ENCODE measurements at places on chromosomes 11 and 22.

DNA sequence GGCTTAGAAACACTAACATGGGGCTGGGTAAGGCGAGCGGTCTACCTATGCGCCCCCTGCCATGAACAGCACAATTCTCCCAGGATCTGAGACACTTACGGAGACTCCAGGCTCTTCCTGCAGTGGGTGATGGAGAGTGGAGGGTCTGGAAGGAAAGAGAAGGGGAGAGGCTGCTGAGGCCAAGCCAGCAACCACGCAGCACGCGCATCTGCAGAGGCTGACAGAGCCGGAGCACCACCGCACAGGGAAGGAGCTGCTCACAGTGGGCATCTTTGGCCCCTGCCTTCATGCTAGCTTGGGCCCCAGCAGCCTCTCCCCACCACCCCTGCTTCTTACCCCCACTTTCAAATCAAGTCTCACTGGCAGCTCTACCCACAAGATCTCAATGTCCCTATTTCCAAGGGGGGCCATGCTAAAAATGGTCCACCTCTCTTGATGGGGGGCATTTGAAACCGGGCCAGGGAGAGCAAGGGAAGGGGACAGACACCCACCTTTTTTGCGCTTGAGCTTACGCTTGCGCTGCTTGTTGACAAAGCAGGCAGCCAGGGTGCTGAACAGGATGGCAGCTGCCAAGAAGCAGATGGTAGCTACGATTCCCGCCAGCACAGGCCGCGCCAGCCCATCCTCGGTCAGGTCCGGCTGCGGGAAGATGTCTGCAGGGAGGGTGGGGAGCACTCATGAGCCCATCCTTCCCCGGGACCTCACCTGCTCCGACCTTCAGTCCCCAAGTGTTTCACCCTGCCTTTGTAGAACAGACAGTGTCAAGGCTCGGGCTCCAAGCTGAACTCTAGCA is 34.5 kb downstream of the IGSF9B start:
- no peak for DNase-seq

DNA sequence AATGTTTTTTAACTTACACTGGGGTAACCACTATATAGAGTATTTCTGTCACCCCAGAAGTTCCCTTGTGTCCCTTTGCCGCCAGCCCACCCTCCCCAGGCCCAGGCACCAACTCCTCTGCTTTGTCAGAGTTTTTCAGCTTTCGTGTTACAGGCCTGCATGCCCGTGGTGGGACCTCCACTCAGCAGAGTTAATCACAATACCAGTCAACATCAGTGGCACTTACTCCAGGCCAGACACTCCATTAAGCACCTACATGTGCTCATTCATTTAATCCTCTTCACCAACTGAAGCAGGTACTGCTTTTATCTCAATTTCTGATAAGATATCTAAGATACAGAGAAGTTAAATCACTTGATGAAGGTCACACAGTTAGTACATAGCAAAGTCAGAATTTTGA is 63.3 kb downstream of the LIF start:
- no peak for DNase-seq

- no peak for DNase-seq
Measured at GRCh38 chr11:92045301-92045700, 179.3 kb upstream of the FAT3 start.

- DNase-seq, result no peak
Measured at GRCh38 chr22:17119481-17120202, 1.5 kb downstream of the TMEM121B start.

DNA sequence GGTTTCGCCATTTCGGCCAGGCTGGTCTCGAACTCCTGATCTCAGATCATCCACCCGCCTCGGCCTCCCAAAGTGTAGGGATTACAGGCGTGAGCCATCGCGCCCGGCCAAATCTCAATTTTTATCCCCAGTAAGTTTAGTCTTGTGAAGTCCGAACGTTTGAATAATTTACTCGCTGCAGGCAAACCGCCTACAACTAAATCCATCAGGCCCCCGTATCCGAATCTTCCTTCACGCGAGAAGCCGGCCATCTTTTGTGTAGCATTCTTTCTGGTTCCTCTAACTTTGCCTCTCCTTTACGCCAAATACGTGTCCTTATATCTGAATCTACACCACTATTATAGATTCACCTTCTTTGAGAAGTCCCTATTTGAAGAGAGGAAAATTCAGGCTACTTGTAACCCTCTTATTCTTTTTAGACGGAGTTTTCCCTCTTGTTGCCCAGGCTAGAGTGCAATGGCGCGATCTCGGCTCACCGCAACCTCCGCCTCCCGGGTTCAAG is 581 bp upstream of the EIF3L start:
- no peak for DNase-seq

GRCh38 chr11:127639916-127640315 is 639.3 kb upstream of the KIRREL3 start:
- DNase-seq, result no peak

DNA sequence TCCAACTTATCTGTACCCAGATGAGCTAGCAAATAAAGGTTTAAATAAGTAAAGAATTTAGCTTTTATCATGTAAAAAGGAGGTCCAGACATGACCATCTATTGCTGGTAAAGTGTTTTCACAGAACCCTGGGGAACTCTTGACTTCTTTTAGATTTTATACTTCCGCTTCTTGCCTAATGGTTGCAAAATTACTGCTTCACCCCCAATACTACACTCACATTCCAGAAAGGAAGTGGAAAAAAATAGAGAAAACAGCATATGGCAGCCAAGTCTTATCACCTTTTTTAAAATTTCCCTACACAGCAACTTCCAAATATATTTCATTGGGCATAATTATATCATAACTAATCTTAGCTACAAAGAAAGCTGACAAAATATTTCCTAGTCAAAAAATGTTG is 12.1 kb downstream of the BBOX1 start:
- no peak for DNase-seq

DNA sequence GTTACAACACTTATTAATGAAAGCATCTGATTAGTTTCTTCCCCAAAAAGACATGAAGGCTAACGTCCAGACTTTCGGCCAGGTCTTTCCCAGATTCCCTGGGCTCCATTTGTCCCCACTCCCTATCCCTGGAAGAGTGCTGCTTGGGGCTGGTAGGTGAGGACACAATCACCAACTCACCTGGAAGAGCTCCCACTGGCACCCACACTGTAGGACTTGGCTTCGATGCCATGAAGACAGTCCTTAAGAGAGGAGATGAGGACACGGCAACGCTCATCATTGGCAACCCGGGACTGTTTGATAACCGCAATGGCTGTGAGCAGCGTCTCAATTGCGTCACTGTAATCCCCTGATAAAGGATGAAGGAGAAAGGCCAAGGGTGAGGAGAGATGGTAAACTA is 18.2 kb downstream of the CPSF7 start:
- no peak for DNase-seq

DNA sequence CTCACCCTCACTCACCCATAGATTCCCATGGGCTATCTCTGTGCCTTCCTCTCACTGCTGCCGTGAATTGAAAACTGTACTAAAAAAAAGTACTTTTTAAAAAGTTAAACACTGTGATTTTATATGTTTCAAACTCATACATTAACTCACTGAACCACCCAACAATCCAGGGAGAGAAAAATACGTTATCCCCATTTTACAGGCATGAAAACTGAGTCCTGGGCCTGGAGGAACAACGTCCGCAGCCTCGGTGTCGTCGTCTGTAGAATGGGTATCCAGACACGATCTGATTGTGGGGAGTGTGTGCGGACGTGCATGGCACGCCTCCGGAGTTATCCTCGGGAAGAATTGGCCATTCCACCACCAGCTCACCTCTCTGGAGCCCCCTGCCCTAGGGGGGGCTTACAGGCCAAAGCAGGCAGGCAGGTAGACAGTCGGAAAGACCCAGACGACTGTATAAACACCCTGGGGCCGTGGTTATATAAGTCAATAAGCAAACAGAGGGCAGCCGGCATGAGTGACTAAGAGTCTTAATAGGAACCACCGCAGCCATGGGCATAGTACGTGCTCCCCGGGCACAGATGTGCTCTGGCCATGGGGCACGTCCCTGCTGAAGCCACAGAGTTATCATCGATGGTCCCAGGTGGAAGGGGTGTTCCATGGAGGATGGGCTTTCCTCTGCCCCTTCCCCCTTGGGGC is 7.1 kb upstream of the PDGFB start:
- DNase-seq, result no peak

DNA sequence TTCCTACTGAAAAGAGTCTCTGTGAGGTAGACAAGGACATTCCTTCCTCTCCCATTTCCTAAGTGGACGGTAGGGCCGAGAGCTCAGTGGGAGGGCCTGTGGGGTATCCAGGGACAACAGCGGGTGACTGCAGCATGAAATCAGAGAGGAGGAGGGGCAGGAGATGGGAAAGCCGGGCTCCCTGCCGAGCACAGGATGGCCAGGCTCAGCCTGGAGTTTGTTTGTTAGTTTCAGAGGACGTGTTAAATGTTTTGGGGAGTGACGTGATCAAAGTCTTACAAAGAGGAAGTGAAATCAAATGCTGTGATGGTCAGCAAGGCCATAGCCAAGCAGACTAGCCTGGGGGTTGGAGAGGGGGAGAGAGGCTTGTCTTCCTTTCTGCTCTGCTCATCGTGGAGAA is 152.7 kb downstream of the ADAMTS15 start:
- DNase-seq, result no peak

GRCh38 chr11:122398167-122398566 is 257.4 kb upstream of the UBASH3B start:
- DNase-seq, result no peak

DNA sequence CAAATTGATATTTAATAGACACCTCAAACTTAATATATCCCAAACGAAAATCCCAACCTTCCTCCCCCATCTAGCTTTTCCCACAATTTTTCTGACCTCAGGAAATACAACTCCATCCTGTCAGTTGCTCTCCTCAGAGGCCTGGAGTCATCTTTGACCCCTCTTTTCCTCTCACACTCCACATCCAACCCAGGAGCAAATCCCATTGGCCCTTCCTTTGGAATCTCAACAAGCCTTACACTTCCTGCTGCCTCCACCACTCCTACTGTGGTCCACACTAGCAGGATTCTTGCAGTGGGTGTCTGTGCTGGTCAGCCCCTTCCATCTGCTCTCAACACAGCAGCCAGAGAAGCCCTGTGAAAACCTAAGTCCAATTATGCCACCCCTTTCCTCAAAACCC is 39.3 kb upstream of the RFPL3 start:
- no peak for DNase-seq

- DNase-seq, result no peak
Measured at GRCh38 chr11:92531065-92531739, 306.6 kb downstream of the FAT3 start.

DNA sequence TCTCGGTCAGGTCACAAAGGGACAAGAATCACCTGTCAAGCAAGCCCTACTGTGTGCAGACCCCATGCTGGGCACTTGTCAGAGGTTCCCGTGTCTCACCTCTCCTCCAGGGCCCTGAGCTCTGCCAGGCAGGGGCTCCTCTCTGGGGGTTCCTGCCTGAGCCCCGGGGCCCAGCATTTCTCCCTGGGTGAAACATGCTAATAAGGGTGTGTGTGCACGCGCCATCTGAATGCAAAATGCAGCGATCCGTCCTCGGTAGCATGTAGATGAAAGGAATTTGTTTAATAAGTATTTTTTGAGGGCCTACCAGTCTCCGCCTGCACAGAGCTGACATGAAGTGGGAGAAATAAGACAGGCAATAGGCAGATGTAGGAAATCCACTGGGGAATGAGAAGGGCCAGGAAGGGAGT is 5.8 kb downstream of the ELFN2 start:
- no peak for DNase-seq

DNA sequence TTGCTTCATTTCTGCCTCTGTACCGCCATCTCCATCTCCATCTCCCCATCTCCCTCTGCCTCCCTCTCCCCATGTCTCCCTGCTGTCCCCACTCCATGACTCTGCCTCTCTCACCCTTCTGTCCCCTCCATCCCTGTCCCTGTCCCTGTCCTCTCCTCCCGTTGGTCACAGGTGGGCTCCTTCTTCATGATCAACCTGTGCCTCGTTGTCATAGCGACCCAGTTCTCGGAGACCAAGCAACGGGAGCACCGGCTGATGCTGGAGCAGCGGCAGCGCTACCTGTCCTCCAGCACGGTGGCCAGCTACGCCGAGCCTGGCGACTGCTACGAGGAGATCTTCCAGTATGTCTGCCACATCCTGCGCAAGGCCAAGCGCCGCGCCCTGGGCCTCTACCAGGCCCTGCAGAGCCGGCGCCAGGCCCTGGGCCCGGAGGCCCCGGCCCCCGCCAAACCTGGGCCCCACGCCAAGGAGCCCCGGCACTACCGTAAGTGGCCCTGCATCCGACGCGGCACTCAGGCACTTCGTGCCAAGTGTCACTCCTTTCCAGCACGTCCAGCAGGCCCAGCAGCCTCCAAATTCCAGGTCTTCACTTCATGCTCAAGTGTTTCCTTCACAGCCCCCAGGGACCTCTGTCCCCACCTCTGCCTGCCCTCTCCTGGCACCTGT is 76.0 kb downstream of the CACNA1I start:
- no peak for DNase-seq

GRCh38 chr11:93410441-93410840 is 79.9 kb downstream of the DEUP1 start:
- DNase-seq, result peak; percentile 51

DNA sequence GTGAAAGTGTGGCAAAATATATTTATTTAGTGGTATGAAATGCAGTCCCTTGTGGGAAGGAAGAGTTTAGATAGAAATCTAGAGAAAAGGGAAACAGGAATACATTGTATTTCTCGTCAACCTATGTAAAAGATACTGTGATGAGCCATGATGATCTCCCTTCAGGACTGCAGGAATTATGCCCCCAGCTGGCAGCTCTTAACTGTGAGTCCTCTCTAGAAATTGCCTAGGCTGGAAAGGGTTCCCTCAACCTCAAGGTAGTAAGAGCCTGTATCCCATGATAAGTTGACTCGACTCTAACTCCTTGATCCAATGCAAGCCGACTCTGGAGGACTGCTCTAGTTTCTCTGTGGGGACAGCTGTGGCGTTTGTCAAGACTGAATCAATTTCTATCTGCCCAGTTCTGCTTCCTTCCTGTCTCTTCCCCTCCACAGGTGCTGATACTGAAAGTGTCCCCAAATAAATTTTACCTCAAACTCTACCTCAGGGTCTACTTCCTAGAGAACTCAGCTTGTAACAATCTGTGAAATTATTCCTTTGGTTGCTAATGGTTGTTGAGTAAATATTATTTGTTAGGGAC is 897.3 kb downstream of the METTL15 start:
- DNase-seq, result no peak

DNA sequence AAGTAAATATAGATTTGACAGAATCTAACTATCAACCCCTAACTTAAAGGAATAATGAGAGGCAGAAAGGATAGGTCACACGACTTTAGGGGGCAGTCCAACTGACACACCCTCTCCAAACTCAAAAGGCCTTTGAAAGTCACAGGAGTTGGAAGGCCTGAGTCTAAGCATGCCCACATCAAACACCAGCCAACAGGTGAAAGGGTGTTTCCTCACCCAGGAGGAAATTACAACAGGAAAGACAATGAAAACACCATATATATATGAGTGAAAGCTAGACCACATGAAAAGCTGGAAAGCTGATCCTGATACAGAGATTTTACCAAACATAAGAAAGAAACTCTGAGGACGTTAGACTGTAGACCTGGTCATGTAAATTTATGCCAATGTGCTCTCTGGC is 10.5 kb upstream of the DEPDC7 start:
- no peak for DNase-seq

GRCh38 chr11:63710476-63711217 is 29.3 kb downstream of the RTN3 start:
- no peak for DNase-seq

- no peak for DNase-seq
Measured at GRCh38 chr11:134110252-134110815, 41.5 kb downstream of the JAM3 start.

GRCh38 chr11:43774786-43775185 is 94.2 kb downstream of the HSD17B12 start:
- no peak for DNase-seq
